HT-29 (cell line): ENCODE measurements at places on chromosomes 1 and 21.
A peak's percentile ranks its signal among the peaks of the same experiment; 100 is the strongest.

GRCh38 chr21:43190951-43191350, 22.1 kb downstream of the CRYAA start:
- no peak for DNase-seq

GRCh38 chr1:219379691-219380090, 206.0 kb downstream of the LYPLAL1 start:
- DNase-seq, result no peak

DNA sequence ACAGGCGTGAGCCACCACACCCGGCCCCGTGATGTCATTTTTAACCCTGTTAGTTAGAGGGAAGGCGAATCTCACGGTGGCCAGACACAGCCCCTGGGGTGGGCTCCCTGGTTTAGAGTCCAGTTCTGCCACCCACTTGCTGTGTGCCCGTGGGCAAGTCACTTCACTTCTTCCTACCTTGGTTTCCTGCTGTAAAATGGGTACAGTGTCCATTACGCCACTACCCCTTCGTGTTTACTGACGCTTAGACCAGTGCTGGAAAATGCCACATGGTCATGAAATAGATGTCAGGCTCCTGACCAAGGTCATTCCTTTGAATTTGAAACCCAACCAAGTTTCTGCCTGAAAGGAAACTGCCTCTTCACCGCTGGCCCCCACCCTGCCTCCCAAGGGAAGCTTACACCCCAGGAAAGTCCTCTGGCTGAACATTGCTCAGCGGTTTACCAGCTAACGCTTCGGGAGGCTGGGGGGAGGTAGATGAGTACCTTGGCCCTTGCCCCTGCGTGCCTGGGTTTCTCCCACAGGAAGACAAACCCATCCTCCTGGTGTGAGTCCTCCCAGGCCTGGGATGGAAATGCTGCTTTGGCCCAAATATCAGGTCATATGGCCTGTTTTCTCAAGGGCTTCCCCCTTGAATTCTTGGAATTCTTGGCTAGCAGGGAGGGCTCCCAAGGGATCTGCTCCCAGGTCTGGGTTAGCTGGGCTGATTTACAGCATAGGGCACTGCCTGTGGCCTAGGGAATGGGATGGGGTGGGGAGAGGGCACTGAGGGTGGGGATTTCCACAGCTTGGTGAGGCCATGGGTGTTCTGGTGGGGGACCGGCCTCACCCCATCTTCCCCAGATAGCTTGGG, 7.6 kb upstream of the AADACL4 start:
- no peak for DNase-seq

- DNase-seq, result no peak
These were observed 633.7 kb downstream of the LRRIQ3 start for GRCh38 chr1:73564294-73564693.

DNA sequence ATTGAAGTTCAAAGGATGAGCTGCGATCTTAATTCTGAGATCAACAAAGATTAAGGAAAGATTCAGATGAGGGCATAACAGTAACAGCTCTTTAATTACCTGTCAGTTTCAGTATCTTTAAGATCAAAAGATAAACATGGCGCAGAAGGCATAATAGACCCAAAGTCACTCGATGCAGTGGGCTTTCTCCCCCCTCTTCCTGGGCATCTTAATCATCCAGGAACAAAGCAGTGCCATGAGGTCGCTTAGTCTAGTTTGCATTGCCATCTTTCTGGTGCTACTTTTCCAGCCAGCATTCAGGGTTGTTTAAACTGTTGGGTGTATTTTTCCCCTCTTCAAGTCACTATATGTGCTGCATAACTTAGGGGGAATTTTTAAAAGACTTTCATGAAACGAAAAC, 72.3 kb downstream of the HUNK start:
- DNase-seq, result no peak

- DNase-seq, result no peak
These were observed 48.2 kb upstream of the TENT5B start for GRCh38 chr1:27060891-27061290.

DNA sequence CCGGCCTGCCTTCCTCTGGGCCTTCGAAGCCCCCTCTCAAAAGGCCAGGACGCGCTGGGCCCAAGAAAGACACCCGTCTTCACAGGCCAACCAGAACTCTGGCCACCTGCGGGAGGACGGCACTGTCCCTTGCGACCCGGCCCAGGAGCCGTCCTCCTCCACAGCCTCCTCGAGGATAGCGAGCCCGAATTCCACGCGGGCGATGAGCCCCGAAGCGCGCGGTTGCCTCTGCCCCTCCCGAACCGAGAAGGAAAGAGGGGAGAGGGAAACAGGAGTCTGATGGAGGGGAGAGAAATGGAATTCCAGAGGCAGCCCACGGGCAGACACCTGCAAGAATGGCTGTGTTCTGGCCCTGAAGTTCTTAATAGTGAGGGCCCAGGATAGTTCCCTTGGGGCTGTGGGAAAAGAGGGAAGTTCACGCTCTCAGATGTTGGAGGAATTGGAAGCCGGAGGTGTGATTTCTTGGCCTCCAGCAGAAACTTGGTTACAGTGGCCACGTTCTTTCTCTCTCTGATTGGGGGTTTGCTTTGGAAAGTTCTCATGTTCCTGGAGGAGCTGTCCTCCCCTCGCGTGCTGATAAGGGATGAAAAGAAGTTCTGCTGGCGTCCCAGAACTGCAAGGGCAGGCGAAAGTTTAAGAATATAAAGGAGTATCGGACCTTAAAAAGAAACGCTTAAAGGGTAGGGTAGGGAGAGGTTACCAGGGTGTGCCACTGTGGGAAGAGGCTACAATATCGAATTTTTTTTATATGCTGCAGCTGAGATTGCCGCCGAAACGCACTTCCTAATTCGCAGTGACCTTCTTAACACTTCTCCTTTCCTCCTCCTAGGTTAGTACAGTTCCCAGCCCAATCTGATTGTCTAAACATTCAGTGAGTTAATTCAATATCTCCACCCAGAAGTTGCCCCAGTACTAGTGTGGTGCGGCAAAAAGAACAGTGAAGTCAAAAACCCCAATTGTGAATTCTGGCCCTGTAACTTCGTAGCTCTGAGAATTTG, 5.8 kb upstream of the SLC44A5 start:
- no peak for DNase-seq

DNA sequence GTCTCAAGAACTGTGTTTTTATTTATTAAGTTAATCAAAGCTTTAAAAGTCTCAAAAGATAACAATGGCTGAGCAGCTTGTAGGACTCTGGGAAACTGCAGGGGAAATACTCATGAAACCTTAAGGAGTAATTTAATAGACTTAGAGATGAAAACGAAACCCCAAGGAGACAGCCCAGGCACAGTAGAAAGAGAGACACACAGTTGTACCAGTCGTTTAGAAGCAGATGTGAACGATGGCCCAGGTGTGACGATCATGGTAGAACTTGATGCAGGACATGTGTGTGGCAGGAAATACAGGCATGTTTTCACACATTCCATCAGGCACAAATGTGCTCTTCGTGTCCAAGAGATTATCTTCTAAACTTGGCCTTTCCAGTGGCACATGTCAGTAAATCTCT, 21.2 kb upstream of the MRPS6 start:
- DNase-seq, result no peak

DNA sequence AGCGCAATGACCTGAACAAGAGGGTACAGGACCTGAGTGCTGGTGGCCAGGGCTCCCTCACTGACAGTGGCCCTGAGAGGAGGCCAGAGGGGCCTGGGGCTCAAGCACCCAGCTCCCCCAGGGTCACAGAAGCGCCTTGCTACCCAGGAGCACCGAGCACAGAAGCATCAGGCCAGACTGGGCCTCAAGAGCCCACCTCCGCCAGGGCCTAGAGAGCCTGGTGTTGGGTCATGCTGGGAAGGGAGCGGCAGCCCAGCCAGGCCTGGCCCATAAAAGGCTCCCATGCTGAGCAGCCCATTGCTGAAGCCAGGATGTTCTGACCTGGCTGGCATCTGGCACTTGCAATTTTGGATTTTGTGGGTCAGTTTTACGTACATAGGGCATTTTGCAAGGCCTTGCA, 5.4 kb upstream of the CCDC28B start:
- no peak for DNase-seq

- DNase-seq, result no peak
These were observed 372.3 kb downstream of the TTLL7 start for GRCh38 chr1:83626603-83627002.

GRCh38 chr1:202551683-202552082, 158.6 kb downstream of the SYT2 start:
- DNase-seq, result peak; percentile 10

- no peak for DNase-seq
These were observed 850.0 kb downstream of the LTN1 start for GRCh38 chr21:28142697-28143096.

- DNase-seq, result no peak
These were observed 31.7 kb upstream of the KHDRBS1 start for GRCh38 chr1:31981972-31982371.

DNA sequence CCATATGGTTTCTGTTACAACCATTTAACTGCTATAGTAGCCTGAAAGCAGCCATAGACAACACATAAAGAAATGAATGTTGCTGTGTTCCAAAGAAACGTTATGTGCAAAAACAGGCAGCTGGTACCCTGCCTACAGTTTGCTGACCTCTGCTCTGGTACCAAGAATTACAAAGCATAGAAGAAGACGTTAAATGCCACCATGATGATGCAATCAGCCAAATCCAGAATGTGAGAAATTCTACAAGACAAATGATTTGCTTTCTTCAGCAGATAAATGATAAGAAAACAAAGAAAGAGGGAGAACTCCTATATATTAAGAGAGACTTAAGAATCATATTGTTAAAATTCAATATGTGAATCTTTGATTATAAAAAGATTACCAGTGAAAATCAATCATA, 97.8 kb upstream of the PDE4B start:
- no peak for DNase-seq

GRCh38 chr1:18908911-18909771, 6.8 kb upstream of the ALDH4A1 start:
- no peak for DNase-seq

- DNase-seq, result no peak
These were observed 474.1 kb downstream of the SMYD3 start for GRCh38 chr1:246032984-246033383.

GRCh38 chr1:3410142-3410925, 44.1 kb upstream of the ARHGEF16 start:
- peak; percentile 62 for DNase-seq

DNA sequence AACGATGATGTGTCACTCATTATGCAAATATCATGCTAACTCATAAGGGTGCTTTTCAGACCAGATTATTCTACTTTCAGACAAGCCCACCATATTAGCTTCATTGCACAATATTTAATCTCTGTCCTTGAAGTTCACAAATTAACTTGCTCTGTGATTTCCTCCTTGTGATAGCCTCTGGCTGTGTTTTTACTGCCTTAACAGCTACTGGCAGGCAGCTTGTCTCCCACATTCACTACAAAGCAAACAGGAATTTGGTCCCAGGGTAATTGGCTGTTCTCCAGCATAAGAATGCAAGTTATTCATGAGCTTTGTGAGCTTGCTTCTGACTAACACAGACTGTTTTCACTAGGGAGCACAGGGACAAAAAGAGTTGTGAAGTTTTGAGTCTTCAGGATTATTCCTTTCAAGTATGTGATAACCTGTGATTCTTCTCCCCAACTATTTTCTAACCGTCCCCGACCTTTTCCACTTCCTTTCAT, 87.9 kb upstream of the HMCN1 start:
- peak; percentile 95 for DNase-seq

- DNase-seq, result peak; percentile 29
These were observed 68.8 kb downstream of the SMYD2 start for GRCh38 chr1:214349781-214350180.

DNA sequence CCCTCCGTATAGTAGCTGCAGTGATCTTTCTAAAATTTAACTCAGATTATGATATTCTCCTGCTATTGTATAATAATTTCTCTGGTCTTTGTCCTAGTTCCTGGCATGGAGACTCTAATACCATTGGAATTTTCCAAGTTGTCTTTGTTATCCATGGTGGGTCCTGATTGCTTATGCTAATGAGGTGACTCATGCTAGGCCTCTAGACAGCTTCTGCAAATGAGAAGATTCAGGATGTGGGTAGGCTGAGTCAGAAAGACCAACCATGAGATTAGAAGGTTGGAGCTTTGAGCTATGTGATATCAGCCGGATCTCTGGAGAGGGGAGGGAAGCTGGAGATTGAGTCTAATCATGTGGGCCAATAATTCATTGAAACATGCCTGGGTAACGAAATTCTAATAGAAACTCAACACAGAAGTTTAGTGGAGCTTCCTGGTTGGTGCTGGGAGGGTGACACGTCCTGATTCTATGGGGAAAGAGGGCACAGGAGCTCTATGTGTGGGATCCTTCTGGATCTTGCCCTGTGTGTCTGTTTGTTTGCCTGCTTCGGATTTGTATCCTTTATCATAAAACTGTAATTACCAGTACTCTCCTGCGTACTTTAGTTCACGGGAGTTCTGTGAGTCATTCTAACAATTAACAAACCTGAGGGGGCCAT, 73.2 kb upstream of the CNIH3 start:
- peak; percentile 44 for DNase-seq

DNA sequence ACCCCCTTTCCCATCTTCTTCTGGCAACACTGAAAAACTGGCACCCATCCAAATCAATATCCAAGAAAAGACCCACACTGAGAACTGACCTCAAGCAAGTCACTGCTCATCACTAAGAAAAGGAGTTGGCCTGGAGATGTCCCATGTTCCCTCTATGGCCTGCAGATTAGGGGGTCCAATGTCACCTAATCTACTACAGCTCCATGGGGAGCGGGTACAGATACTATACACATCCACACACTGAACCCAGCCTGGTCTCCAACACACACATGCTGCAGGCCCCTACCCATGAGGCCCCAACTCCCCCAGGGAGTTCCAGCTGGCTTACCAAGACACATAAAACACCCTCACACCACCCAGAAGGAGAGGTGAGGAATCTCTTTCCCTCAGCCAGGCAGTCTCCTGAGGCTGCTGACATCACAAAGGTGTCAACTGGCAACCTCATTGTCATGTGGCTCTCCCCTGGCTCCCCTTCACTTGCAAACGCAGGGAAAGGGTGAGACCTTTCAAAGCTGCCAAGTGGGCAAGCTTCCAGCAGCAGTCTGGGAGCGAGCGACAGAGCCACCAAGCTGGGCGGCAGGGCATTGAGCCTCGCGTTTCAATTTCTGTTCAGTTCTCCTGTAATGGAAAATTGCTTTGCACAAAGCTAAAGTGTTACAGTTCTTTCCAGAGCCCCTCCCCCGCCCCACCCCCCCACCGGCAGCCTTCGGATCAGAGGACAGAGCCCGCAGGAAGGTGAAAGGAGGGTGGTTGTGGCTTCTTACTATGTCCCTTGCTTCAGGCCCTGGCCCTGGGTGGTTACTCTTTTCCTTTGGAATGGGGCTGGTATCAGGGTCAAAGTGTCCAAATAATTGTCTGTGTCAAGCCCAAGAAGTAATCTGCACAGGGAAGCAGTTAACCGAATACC, at the start of gene LRRC52:
TSS of gene LRRC52 (plus strand) at position 469 of the 907 bp plus-strand sequence. CDS start at position 766, 297 bp downstream.
- peak; percentile 17 for DNase-seq
